Stimulated activated CD4-positive, alpha-beta T cell treated with anti-CD3 and anti-CD28 coated beads, Interleukin-1b, Interleukin-23, amount 100 ng/mL, for 4 hours (primary cell): ENCODE measurements at places on chromosomes 16 and 17.

- DNase-seq = no peak
These were observed 522 bp upstream of the GLG1 start for GRCh38 chr16:74607310-74607961.

GRCh38 chr16:48053418-48053745 is 102.4 kb downstream of the ABCC12 start:
- DNase-seq = no peak

DNA sequence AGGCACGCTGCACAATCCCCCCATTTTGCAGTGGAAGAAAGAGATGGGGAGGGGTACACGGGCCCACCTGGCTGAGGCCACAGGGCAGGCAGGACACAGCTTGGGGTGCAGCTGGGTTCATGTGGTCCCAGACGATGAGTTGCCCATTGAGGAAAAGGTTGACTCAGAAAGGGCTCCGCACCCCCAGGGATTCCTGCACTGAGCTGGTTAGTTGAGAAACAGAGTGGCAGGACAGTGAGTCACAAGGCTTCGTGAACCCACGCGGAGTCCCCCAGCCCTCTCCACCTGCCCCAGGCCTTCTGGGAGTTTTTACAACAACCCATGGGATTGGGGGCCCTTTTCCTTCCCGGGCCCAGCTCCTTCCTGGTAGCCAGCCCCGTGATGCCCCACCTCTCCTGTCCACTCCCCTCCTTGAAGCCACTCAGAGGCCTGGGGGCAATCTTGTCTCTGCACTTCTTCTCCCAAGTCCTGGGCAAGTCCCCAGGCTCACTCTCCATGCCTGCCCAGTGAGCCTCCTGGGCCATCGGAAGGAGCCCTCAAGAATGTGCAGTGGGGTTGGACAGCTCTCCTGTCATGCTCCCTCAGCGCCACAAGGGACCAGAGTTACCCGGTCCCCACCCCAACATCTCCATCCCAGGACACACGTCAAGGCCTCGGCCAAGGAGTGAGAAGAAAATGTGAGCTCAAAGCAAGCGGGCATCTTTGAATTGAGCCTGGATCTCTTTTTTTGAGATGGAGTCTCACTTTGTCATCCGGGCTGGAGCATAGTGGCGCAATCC is 251.2 kb downstream of the PARN start:
- DNase-seq = no peak

GRCh38 chr16:2468725-2469398 is 2.2 kb upstream of the NTN3 start:
- DNase-seq = no peak

- DNase-seq = no peak
These were observed 15.4 kb downstream of the TBX4 start for GRCh38 chr17:61467416-61468262.

DNA sequence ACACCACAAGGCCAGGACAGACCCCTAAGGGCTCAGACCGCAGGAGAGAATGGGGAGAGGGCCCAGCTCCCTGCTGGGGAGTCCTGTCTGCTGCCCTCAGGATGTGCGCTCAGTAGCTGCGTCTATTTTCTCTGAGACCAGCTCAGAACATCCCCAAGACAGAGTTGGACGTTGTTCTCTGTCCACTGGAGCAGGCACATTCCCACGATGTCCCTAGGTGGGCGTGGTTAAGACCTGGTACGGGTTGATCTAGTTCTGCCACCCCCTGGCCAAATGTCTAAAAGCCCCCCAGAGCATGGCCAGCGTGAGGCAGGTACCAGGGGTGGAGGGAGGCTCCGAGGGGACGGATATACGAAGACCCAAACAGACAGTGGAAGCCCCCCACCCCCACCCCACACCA is 842 bp upstream of the CALB2 start:
- DNase-seq = no peak
